Central memory CD4-positive, alpha-beta T cell (primary cell): ENCODE measurements at places on chromosomes 7 and 10.

DNA sequence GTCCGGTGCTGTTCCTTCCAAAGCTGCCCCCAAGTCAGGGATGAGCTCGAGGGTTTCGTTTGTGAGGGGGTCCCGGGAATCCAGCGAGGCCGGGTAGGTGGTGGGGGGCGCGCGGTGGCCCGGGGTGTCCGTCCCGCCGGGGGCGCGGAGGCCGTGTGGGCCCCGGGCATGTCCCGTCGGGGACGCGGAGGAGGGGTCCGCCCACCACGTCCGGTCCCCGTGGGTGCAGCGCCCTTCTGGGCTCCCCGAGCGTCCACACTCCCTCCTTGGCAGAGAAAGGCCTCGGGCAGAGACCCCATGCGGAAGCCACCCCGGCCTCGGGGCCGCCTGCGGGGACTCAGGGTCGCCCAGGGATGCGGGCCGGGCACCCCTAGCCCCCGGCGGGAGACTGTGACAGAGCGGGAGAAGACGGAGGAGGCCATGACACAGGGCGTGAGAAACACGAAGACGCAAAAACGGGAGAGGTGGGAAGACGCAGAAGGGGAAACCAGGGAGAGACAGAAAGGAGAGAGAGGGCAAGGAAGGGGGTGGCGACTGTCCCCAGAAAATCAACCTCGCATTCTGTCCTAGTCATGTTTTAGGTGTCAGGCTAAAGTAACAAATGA is 640 bp upstream of the ZNF425 start:
- DNase-seq = peak; percentile 49

DNA sequence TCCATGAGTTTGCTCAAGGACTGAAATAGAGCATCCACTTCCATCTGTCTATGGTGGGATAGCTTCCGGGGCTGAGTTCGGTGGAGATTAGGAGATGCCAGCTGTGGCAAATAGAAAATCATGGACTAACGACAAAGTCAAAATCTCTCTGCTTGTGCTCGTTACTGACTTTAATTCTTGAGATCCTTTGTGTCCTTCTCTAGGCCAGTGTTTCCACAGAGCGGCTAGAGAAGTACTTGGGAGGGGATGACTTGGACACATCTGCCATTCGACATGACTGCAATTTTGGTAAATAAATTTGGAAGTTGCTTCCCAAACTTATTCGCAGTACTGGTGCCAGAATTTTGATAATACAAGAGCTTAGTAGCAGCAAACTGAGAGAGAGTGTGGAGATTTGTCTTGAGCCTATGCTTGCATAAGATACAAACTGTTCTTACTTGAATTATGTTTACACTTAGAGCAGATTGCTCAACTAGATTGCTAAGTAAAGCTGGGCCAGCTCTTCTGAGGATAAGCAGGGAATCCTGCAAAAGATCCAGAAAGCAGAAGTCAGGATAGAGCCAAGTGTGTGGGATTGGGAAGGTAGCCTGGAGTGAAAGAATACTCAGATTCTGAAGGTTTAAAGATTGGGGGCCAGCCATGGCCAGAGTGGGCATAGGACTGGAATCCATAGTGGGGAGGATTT is 27.6 kb downstream of the ABCC2 start:
- no peak for DNase-seq

- no peak for DNase-seq
Measured at GRCh38 chr7:30904561-30904960, 7.1 kb upstream of the AQP1 start.

GRCh38 chr10:44830022-44830421 is 81.1 kb upstream of the TMEM72 start:
- no peak for DNase-seq

DNA sequence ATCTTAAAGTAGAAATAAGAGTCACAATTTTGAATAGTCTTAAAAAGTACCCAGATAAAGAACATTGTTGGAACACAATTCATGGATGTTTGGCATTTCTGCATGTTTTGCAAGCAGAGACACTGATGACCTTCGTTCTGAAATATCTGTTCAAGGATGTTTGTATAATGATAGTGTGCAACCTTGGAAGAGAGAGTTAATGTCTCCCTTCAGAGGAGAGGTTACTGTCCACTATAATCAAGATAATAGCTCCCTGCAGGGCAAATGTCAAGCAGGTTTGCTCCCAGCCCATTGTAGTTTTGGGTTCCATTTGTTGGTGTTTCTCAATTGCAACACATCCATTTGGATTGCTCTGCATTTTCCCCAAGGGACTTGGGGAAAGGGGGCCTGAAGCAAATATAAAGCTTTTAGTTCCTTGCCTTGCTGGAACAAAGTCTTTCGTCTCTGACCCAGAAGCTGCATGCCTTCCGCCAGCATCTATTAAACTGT is 45.2 kb downstream of the COL1A2 start:
- no peak for DNase-seq

DNA sequence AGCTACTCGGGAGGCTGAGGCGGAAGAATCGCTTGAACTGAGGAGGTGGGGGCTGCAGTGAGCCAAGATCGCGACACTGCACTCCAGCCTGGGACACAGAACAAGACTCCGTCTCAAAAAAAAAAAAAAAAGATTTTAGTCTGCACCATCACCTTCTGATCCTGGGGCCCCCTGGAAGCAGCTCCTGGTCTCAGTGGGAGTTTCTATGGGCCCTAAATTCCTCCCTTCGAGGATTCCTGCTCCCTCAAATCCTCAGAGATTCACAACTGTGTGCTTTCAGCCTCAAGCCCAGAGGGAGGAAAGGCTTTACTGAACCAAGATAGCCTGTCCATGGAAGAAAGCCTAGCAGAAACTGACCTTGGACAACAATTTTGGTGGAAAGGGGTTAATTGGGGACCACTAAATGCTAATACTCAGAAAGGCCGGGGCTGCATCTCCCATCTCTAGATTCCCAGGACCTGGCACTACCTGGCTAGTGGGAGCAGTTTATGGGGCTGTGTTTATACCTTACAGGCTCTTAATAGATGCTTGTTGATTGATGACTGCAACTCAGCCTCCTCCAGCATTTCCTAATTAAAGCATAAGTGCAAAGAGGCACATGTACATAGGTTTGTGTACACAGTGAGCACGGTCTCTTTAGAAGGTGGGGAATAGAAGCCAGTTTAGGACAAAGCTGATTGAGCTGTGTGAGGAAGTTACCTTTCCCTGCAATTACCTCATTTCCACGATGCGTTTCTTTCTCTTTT is 9.2 kb upstream of the FGFR2 start:
- no peak for DNase-seq

DNA sequence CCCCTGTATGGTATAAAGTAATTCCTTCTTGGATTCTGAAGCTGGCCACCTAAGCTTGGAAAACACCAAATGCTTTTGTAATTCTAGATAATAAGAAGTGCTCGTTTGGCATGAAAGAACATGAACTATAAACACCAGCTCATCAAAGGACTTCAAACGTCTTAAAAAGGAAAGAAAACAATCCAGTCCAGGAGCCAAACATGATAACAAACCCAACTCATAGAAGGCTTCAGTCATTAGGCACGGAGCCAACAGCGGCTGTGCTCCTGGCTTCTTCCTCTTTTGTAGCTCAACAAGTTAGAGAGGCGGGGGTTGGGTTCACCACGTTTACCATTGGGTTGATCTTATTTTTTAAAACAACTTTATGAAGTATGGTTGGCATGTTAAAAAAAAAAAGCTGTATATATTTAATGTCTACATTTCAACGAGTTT is 56.4 kb upstream of the ECHDC3 start:
- peak; percentile 58 for DNase-seq

- DNase-seq = no peak
Measured at GRCh38 chr10:97519342-97519741, 20.6 kb downstream of the UBTD1 start.

GRCh38 chr10:132886211-132887099 is 55.9 kb downstream of the CFAP46 start:
- DNase-seq = no peak

- no peak for DNase-seq
Measured at GRCh38 chr10:97222326-97222961, 36.7 kb upstream of the SLIT1 start.

GRCh38 chr10:97475936-97476594 is 22.2 kb downstream of the MMS19 start:
- DNase-seq = no peak

DNA sequence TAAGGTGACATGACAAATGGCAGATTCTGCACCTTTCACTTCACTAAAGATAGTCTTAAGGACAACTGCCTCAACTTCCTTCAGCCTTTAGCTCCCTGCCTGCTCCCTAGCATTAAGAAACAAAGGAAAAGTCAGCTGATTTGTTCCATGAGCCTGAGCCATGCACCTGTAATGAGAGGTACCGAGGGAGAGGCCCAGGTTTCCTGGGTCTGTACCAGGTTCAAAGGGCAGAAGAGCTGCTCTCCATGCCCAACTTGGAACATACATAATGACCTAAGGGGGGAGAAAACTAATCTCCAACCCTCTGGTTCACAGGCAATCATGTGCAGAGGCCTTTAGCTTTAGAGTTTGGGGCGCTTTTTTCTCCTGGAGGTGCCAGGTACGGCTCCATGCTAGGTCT is 111.2 kb downstream of the JAZF1 start:
- DNase-seq = no peak

DNA sequence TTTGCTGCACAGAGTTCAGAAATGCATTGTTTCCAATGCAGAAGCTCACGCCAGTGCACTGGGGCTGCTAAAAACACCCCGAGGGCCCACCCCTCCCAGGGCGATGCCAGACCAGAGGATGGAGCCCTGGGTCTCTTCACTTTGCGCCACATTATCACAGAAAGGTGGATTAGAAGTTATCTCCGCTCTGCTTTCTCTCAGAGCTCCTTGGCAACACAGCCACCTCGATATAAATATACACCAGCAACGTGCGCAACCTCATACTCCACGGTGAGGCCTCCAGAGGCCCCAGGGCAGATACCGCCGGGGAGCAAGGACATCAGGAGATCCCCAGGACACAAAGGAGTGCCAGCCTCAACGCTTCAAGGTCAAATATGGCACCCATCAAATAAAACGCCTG is 121.0 kb upstream of the TBX20 start:
- DNase-seq = no peak

DNA sequence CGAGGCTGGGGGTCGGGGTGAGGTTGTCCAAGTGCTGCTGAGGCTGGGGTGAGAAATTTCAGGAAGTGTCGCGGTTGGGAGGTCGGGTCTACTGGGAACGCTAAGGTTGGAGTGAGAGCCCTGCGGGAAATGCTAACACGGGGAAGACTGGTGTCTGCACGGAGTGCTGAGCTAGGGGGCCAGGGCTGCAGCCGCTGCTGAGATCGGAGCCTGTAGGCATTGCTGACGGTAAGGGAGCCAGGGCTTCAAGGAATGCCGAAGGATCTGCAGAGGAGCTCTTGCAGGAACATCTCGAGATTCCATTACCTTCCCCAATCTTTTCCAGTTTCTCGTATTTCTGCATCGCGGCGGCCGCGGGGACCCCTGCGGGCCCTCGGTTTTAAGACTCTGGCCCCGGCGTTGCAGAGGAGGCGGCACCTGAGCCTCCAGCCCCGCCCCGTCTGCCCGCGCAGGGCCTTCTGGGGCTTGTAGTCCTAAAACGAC is at the start of gene CDK5:
CDK5 (minus strand) TSS at position 392 of the 483 bp plus-strand sequence; CDS start at position 343, 49 bp downstream.
- no peak for DNase-seq

- DNase-seq = no peak
Measured at GRCh38 chr7:132680590-132680989, 104.3 kb upstream of the PLXNA4 start.

GRCh38 chr10:52043811-52044210 is 270.3 kb upstream of the DKK1 start:
- DNase-seq = no peak

- no peak for DNase-seq
Measured at GRCh38 chr10:121597504-121598262, 561 bp downstream of the FGFR2 start.

DNA sequence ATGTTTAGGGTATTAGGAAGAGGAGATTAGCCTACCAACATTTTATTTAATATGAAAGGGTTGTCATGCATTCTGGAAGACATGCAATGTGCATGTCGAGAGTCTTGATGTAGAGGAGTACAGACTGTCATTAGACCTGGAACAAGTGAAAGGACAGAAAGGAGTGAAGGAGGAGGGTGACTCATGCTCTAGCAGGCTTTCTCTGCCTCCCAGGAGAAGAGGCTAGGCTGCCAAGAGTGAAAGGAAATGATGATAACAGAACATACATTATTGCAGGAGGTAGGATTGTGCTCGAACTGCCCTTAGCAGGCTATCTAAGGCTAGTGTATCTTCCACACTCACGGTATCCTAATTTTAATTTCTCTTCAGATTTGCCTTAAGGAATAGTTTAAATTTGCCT is 228.8 kb downstream of the EXOC4 start:
- DNase-seq = no peak

GRCh38 chr10:10854725-10855124 is 162.9 kb upstream of the CELF2 start:
- no peak for DNase-seq

GRCh38 chr7:118029826-118030422 is 154.0 kb upstream of the LSM8 start:
- DNase-seq = no peak

- no peak for DNase-seq
Measured at GRCh38 chr7:85927226-85927625, 716.5 kb upstream of the GRM3 start.

DNA sequence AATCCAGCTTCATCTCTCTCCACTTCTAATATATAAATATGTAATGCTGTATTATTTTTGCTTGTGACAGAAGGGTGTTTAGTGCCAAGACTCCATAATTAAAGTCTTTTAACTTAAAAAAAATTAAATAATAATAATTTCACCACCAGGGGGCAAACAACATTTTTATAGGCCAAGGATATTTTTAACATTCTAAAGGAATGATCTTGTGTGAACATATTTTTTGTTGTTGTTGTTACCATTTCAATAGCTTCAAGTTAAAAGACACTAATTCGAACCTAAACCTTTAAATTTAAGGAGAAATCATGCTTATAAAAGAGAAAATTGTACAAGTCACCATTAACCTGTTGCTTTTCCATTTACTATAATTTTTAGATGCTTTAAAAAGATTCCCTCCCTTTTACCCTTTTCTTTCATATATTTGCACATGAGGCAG is 7.5 kb upstream of the DNAJC1 start:
- peak; percentile 41 for DNase-seq

DNA sequence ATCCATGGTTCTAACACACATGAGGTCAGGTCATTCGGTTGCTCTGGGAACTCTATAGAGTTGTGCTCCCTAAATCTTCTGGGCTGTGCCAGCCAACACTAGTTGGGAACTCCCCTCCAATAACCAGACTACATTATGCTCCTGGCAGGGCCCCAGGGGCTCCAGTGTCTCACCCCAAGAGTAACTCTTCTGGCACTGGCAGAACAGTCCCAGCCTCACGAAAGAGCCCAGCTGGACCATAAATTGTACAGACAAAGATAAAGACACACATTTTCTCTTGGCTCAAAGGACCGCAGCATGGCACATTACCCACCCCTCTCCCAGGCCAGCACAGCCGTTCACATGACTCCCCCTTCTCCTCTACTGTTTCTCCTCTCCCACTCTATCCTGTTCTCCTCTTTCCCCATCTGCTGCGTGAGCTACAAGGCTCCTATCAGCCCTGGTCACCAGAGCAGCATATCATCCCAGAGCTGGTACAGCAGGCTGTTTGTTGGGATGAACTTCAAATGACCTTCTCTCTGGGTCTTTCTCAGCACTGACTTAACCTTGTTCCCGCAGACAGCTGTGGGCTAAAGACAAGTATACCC is 230.6 kb downstream of the PLXNA4 start:
- DNase-seq = no peak
